ENCODE measurements at places on chromosomes 1 and 21.

DNA sequence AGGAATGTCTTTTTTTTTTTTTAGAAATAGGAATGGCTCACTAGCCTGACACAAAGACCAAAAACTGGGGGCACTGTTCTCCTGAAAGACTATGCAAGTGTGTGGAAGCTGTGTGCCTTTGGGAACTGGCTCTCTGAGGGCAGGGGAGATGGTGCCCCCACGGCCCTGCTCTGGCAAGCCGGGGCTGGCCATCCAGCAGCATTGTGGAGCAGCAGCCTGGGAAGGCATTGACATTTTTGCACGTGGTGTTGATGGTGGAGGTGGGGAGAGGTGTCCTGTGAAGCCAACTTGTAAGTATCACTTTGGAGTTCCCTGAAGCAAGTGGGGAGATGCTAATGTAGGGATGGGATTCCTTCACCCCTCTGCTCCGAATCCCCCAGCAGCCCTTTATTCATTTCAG is 460.1 kb downstream of the RPS6KC1 start:
- no peak for DNase-seq

- DNase-seq = peak; percentile 51
Observed at GRCh38 chr1:47172782-47173181, 17.1 kb downstream of the PDZK1IP1 start.

DNA sequence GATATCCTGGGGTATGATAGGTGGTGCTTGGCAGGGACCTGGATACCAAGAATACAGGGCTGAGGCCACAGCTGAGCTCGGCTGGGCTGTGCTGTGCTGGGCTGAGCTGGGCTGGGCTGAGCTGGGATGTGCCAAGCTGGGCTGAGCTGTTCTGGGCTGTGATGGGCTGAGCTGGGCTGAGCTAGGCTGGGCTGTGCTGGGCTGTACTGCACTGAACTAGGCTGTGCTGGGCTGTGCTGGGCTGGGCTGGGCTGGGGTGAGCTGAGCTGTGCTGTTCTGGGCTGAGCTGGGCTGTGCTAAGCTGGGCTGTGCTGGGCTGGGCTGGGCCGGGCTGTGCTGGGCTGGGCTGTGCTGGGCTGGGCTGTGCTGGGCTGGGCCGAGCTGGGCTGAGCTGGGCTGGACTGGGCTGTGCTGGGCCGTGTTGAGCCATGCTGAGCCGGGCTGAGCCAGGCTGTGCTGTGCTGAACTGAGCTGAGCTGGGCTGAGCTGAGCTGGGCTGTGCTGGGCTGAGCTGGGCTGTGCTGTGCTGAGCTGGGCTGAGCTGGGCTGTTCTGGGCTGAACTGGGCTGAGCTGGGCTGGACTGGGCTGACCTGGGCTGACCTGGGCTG is 94.7 kb upstream of the ACTRT2 start:
- no peak for DNase-seq

- no peak for DNase-seq
Observed at GRCh38 chr1:39737546-39738169, 1.0 kb upstream of the PPIE start.

GRCh38 chr1:174789399-174789798 is 210.3 kb upstream of the CACYBP start:
- no peak for DNase-seq

DNA sequence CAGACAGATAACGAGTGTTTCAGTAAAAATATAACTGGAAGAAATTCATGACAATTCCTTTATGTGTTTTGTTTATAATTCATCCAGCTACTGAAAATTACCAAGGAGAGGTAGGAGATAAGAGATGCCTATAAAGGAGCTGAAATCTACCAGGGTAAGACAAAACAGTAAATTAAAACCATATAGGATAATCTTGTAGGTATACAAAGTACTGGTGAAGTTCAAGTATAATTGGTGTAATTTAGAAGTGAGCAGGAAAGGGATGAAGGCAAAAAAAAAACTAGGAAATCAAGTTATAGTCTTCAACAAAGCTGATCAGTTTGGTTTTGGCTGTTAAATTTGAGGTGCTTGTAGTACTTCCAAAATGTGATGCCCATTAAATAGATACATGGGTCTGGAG is 1.2 kb upstream of the WARS2 start:
- DNase-seq = no peak

DNA sequence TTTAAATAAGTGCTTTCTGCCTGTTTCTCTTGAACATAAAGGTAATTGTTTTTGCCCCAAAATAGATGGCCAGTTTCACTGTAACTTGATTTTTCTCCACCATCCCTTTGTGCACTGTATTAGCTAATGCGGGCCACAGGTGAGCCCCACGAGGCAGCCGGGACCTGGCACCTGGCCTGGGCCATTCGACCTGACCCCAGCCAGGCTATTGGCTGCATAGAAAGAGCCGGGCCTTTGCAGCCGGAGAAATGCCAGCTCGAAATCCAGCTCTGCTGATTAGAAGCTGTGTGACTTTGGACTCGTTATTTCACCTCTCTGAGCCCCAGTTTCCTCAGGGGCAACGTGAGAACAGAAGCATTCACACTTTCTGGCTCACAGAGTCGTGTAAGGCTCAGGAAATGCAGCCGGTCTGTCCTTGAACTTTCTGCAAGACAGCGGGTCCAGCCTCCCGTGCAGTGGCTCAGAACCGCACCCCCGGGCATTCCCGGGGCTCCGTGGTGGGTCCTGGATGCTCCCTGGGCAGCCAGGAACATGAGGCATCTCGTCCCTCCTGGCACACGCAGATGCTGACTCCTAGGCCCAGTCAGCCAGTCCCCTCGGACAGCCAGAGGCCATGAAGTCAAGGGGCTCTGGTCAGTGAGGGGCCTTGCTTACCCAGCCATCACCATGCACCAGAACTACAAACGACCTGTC is 37.4 kb upstream of the ACTRT2 start:
- peak; percentile 87 for DNase-seq

DNA sequence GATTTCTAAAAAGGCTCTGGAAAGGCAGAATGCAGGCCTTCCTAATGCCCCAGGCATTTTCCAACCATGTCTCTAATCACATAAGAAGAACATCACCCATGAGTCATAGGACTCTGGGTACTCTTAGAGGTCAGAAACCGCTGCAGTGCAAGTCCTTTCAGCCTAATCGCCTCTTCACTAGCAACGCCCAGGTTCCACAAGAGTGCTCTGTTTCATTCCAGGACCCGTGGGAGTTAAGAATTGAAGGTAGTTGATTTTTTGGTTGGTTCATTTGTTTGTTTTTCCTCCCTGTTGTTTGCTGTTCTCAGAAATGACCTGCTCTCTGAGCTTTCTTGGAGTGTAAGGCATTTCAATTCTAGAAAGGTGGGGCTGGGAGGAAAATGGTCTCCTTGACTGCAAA is 123.2 kb downstream of the NR5A2 start:
- no peak for DNase-seq

GRCh38 chr1:169146576-169147214 is 40.2 kb downstream of the ATP1B1 start:
- DNase-seq = no peak

- DNase-seq = no peak
Observed at GRCh38 chr1:233656032-233656635, 42.2 kb downstream of the KCNK1 start.

- DNase-seq = peak; percentile 83
Observed at GRCh38 chr1:228274452-228275178, 66.8 kb downstream of the OBSCN start.

GRCh38 chr1:158426137-158426536 is at the start of gene OR10K2:
OR10K2 (minus strand) TSS chr1:158426237; CDS start chr1:158420866, 5,371 bp downstream.
- no peak for DNase-seq

DNA sequence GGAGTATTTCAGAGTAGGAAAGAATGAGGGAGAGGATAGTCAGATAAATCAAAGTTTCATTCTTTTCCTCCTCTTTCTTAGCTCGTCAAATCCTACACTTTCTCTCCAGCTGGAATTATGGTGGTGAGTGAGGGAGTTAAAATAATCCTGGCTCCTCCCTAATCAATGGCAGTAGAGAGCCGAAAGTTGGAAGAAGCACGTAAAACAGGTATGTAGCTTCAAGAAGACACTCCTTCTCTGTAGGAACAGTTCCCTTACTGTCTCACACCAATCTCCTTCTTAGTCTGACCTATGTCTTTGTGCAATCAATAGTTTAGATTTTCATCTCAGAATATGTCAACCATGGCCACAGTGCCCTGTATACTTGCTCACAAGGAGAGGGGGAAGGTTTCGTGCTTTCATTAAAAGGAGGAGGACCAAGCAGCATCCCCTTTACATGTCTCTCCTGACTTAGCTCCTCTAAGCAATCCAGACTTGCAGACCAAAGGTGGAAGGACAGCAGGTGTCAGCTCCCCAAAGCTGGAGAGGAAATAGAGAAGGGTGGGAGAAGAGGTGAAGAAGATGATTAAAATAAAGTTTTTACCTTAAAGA is 878 bp downstream of the MINDY1 start:
- DNase-seq = no peak

- DNase-seq = no peak
Observed at GRCh38 chr1:215793180-215793579, 226.1 kb downstream of the KCTD3 start.

DNA sequence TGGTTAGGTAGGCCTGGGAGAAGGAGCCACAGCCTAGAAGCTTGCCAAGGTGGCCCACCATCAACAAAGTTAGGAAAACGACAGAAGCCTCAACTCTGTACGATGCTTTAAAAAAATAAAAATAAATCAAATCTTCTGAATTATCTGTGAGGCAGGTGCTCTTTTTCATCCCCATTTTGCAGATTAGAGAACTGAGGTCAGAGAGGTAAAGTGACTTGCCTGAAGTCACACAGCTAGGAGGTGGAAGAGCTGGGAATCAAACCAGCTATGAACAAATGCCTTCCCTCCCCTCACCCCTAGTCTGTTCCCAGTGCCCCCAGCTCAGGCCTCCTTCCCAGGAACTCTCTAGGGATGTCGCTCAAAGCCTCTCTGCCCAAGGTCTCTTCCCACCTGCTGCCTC is 30.4 kb downstream of the EPHA2 start:
- no peak for DNase-seq

DNA sequence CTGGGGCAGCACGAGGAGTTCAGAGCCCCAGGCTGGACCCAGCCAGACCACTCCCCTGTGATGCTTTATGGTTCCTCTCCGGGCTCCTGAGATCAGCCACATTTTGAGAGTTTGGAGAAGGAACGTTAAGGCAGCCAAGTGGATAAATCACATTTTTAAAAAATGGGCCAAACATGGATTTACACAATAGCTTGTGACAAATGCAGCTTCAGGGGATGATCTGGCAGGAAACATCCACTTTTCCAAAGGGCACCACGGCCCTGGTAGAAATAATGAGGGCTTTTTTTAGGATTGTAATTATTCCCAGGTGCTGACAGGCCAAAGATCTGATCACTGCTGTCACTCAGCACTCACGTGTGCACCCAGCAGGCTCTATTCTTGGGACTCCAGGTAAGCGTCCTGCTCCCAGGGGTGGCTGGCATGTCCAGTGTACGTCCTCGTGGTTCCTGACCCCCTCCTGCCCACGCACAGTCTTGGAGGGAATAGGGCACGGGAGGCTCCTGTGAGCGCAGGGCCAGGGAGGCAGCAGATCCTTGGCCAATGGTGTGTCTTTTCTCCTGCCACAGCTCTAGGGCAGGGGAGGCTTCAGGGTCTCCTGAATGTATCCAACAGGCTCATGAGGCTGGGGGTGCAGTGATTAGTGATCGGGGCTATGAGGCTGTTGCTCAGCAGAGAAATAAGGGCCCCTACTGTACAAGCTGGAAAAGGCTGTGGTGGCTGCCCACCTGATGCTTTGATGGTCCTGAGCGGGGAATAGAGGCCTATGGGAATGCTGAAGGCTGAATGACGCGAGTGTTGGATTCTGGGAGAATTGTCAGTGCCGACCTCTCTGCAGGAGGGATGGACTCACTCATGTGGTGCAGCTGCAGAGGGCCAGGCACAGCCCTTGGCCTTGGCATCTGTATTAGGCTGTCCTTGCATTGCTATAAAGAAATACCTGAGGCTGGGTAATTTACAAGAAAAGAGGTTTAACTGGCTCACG is 415.7 kb downstream of the PTPRU start:
- DNase-seq = peak; percentile 47

DNA sequence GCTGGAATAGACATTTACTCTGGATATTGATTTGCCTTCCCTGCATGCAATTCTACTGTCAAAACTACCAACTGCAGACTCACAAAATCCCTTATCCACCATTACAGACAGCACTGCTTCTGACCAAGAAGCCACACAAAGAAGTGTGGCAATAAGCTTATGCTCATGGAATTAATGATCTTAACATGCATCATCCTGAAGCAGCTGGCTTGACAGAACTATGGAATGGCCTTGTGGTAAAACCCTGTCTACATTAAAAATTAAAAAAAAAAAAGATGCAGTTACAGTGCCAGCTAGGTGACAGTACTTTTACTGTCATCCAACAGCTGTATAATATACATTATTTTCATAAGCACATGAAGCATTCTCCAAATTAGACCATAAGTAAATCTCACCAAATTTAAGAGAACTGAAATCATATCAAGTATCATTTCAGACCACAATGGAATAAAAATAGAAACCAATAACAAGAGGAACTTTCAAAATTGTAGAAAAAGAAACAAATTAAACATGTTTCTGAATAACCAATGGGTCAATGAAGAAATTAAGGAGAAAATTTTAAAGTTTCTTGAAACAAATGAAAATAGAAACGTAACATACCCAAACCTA is 70.7 kb downstream of the SCMH1 start:
- DNase-seq = no peak

DNA sequence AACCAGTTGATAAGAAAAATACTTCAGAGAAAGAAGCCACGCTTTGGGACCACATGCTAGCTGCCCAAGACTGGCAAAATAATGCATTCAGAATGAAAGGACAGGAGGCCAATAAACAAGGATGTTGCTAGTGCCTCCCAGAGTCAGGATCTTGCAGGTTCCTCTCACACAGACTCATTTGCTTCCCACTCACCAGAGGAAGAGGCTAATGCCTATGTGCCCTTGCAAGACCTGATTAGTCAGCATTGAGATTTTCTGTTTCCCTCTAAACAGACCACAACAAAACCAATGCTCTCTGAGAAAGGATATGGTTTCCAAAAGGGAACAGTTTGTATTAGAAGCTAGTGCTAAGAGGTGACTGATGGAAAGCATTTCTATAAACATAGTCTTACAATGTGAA is 85.7 kb downstream of the NRDC start:
- no peak for DNase-seq

DNA sequence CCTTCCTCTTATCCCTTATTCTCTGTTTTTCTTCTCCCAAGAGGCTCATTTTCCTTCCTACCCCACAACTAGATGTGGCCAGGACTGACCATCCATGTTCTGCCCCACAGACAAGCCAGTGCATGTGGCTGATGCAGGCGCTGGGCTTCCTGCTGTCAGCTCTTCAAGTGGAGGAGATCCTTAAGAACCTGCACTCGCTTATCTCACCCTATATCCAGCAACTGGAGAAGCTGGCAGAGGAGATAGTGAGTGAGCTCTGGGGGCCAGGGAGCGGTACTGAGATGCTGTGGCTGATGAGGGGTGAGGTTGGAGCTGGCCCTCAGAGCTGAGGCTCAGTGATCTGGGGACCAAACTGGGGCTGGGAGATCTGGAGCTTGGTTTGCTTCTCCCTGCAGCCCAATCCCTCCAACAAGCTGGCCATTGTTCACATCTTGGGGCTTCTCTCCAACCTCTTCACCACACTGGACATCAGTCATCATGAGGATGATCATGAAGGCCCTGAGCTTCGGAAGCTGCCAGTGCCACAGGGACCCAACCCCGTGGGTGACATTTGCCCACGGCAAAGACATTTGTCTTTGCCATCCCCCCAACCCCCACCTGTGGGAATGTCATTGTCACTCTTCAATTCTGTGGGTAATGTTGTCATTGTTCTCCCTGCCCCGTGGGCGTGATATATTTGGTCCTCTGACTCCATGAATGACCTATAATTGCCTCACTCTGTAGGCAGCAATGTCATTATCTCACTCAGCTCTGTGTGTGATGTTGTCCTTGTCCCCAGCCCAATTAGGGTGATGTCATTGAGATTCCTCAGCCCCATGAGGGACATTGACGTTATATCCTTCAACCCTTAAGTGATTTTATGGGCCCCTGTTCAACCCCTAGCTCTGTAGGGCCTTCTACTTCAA is 11.2 kb upstream of the DPH2 start:
- DNase-seq = no peak

Data from mesenteric fat pad (tissue), 1 donor.